AML-193 (cell line): ENCODE measurements at places on chromosomes 2 and 18.

DNA sequence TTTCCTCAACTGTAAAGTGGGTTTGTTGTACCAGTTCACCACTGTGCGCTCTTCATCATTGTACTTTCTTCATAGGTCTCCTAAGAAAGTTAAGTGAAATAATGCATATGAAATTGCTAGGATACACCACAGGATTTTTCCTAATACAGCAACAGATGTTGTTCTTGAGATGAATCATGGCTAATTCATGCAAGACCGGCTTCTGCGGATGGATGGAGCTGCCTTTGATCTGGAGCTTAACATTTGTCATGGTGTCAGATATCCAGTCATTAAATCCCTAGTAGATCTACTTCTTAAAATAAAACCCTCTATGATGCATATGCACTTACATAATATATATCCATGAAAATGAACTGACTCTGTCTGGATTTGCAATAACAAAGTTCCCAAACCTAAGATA is 114.1 kb downstream of the COL6A3 start:
- DNase-seq, result no peak

DNA sequence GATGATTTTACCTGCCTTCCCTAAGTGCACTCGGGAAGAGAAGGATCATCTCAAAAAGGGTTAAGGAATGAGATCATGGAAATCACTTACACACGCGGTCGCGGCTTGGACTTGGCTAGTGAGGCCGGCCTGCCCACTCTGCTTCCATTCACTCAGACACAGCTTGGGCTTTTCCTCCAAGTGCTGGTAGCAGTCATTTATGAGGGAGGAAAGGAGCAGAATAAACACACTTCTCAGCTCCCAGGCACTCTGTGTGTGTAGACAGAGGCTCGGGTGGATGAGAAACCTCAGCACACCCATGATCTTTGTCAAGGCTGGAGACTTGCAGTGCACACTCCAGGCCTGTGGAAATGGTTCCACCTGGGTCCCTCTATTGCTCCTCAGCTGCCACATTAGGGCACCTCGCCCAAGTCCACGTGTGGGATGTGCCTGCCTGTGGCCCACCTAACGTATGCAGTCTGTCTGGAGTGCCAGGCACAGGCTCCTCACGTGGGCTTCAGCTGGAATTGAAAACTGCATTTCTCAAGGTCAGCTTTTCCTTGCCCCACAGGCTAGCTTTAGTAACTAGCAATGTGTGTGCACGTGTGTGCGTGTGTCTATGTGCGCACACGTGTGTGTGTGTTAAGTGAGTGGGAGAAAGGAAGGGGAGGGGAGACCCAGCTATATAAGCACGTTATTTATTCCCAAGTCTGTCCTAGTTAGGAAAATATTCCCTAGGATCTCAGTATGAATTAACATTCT is 288.4 kb downstream of the SOX11 start:
- no peak for DNase-seq

- DNase-seq, result no peak
Measured at GRCh38 chr2:33116799-33117198, 170.0 kb downstream of the LTBP1 start.

- no peak for DNase-seq
Measured at GRCh38 chr18:63137999-63138435, 181.6 kb downstream of the BCL2 start.

GRCh38 chr2:38793511-38793910 is 15.5 kb downstream of the GEMIN6 start:
- no peak for DNase-seq

GRCh38 chr2:2828774-2829368 is 497.8 kb upstream of the MYT1L start:
- no peak for DNase-seq
